ENCODE measurements at places on chromosomes 3 and 15.

DNA sequence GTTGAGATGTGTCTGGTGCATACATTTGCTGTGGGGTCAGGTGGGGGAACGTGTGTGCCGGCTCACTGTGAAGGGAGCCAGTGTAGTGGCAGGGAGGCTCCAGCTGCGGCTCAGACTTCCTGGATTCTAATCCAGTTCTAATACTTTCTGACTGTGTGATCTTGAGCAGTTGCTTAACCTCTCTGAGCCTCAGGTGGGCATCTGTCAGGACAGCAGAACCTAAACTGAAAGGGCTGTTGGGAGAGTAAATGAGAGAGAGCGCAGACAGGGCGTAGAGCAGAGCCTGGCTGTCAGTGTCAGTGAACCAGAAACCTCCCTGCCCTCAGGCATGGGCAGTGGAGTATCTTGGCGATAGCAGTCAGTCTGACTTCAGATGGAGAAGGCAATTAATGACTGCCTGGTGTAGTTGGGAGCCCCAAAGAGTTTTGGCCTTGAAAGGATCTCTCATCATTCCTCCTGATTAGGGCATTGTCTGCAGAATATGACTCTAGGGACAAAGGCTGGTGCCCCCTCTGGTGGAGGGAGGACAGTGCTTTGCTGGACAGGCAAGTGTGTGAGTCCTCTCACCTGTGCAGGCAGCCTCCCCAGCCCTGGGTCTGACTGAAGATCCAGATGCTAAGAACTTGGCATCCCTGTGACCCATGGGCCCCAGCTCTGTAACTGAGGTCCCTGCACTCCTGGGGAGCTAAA lies 9.6 kb downstream of the KBTBD13 start:
- DNase-seq = no peak

DNA sequence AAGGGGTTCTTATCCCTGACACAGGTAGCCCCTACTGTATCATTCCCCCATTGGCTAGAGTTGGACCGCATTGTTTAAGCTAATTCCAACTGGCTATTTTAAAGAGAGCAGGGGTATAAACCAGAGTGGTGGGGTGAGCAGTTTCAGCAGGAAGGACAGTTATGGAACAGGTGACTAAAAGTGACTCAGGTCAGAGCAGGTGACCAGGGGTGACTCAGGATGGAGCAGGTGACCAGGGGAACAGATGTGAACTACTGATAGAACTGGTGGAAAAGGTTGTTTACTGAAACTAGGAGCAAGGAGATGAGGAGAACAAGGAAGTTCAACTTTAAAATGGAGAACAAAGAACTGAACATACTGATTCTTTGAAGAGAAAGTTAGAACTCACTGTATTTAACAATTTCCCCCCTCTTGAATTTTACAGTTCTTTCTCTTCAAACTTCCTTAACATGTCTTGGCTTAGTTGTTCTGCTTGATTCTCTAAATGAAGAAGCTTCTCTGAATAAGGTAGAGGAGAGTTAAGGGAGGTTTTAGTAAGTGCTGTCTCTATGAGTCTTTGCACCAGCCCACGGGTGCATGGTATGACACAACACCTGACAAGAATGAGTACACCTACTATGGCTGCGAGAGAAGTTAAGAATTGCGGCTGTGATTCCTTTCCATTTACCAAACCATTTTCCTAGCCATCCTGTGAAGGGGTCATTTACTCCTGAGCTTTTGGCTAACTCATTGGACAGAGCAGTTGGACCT lies 83.4 kb upstream of the WNT7A start:
- no peak for DNase-seq

- no peak for DNase-seq
These were observed 21.4 kb downstream of the FEM1B start for GRCh38 chr15:68298882-68299381.

- DNase-seq = no peak
These were observed 1.5 kb upstream of the NMNAT3 start for GRCh38 chr3:139679220-139679775.

Measured in Peyer's patch (tissue), 4 donors.